ENCODE measurements at places on chromosomes 11 and 22. TPM values are rescaled to one million over a fixed set of nuclear protein-coding genes. Genes with fewer than 3 reads are reported as not detected.

DNA sequence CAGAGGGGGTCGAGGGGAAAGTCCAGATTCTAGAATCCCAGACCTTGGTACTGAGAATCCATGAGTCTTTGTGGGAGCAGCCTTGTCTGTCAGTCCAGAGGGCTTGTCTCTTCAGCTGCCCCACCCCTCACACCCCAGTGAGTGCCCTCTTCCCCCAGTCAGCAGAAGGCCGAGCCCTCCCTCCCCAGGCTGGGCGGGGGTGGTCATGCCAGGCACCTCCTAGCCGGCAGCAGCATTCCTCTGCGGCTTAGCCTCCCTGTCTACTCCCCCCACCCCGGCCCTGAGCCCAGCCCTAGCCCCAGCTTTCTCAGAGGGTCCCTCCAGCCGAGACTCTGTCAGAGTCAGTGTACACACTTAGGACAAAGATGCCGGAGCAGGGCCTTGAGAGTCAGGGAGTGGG lies 4.6 kb downstream of the SOX10 start:
- no peak overlapping the region for H3K27ac ChIP-seq
- H3K36me3 ChIP-seq = no peaks in the 10 kb centered on the region
- no peaks in the 10 kb centered on the region for H3K27me3 ChIP-seq
- DNase-seq = no peak
- H3K4me1 ChIP-seq = no peaks in the 10 kb centered on the region

GRCh38 chr22:20992056-20992442 lies 9.9 kb downstream of the THAP7 start:
- peaks cover 56% of the 10 kb centered on the region for H3K36me3 ChIP-seq
- H3K4me3 ChIP-seq = no peak overlapping the region
- H3K27me3 ChIP-seq = no peaks in the 10 kb centered on the region
- no peaks in the 10 kb centered on the region for H3K4me1 ChIP-seq

GRCh38 chr11:59175091-59175501 lies 3.2 kb downstream of the DTX4 start:
- H3K27ac ChIP-seq = peak overlapping the region; percentile 23
- DNase-seq = no peak
- H3K36me3 ChIP-seq = no peaks in the 10 kb centered on the region
- H3K4me3 ChIP-seq = no peak overlapping the region

- no peaks in the 10 kb centered on the region for H3K27me3 ChIP-seq
- H3K4me1 ChIP-seq = peaks cover 4% of the 10 kb centered on the region
- H3K4me3 ChIP-seq = no peak within 1 kb of the TSS
- DNase-seq = peak; percentile 61
- H3K36me3 ChIP-seq = no peaks in the 10 kb centered on the region
- H3K27ac ChIP-seq = no peak within 1 kb of the TSS
These were observed at the start of gene ACCSL for GRCh38 chr11:44047931-44048431. ACCSL (plus strand) TSS chr11:44047981; CDS start chr11:44048037, 56 bp downstream.

DNA sequence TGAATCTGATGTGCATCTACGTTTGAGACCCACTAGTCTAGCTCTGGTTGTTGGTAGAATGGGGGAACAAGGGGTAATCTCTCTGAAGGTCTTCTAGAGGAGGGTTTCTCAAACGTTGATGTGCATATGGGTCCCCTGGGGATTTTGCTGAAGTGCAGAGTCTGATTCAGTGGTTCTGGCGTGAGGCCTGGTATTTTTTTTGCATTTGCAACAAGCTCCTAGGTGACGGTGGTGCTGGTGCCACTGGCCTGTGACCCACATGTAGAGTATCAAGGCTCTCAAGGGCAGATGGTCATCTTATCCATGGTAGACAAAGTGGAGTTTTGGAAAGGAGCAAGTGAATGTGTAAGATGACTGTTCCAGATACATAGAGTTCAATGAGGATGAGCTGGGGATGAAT lies 97.1 kb downstream of the CEP164 start:
- no peak for DNase-seq
- no peaks in the 10 kb centered on the region for H3K36me3 ChIP-seq
- H3K4me1 ChIP-seq = no peaks in the 10 kb centered on the region

DNA sequence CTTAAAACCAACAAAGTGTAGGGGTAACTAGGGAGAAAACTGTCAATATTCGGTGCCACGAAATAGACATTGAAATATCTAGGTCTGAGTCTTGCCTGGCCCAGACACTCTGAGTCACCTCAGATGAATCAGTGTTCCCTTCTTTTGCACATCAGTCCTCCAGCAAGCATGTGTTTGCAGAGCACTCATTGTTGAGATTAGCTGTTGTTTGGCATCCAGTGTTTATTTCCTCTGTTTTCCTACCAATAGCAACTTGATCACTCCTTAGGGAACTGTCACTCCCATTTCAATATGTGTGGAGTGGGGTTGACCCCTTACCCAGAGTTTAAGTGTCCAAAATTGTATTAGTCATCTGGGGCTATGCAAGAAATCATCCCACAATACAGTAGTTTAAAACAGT lies 4.7 kb upstream of the ASCC2 start:
- H3K4me1 ChIP-seq = peaks cover 16% of the 10 kb centered on the region
- H3K27me3 ChIP-seq = no peaks in the 10 kb centered on the region

- no peaks in the 10 kb centered on the region for H3K4me1 ChIP-seq
- no peak overlapping the region for H3K27ac ChIP-seq
- no peaks in the 10 kb centered on the region for H3K27me3 ChIP-seq
- H3K4me3 ChIP-seq = no peak overlapping the region
These were observed 119.6 kb upstream of the IGLL5 start for GRCh38 chr22:22767876-22768602.

DNA sequence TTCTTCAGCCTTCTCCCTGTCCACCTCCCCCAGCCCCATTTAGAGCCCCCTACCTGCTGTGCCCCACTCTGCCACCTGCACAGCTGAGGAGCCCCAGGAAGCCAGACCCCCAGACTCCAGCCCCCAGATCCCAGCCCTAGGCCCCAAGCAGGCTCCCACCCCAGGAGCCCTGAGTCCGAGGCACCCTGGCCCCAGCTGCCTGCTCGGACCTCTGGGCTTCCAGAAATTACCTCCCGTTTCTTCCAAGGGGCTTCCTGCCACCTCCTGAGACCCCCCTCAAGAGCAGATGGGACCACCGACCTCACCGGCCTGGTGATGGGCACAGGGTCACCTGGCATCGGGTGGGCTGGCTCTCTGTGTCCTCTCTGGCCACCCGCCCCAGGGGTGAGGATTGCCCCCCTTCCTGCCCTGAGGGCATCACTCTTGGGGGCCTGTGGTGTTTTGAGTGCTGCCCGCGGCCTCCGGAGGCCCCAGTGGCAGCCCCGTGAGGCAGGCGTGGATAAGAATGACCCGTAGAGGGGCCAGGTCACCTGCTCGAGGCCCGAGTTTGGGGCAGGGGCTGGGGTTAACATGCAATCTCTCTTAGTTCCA lies 18.3 kb upstream of the TALDO1 start:
- DNase-seq = no peak
- no peaks in the 10 kb centered on the region for H3K36me3 ChIP-seq
- H3K27ac ChIP-seq = peak overlapping the region; percentile 50
- H3K4me1 ChIP-seq = no peaks in the 10 kb centered on the region
- H3K27me3 ChIP-seq = peaks cover 4% of the 10 kb centered on the region

GRCh38 chr22:47162865-47163264 lies 400.4 kb downstream of the TBC1D22A start:
- no peaks in the 10 kb centered on the region for H3K4me1 ChIP-seq
- no peak overlapping the region for H3K27ac ChIP-seq
- DNase-seq = no peak
- no peak overlapping the region for H3K4me3 ChIP-seq
- H3K27me3 ChIP-seq = no peaks in the 10 kb centered on the region

DNA sequence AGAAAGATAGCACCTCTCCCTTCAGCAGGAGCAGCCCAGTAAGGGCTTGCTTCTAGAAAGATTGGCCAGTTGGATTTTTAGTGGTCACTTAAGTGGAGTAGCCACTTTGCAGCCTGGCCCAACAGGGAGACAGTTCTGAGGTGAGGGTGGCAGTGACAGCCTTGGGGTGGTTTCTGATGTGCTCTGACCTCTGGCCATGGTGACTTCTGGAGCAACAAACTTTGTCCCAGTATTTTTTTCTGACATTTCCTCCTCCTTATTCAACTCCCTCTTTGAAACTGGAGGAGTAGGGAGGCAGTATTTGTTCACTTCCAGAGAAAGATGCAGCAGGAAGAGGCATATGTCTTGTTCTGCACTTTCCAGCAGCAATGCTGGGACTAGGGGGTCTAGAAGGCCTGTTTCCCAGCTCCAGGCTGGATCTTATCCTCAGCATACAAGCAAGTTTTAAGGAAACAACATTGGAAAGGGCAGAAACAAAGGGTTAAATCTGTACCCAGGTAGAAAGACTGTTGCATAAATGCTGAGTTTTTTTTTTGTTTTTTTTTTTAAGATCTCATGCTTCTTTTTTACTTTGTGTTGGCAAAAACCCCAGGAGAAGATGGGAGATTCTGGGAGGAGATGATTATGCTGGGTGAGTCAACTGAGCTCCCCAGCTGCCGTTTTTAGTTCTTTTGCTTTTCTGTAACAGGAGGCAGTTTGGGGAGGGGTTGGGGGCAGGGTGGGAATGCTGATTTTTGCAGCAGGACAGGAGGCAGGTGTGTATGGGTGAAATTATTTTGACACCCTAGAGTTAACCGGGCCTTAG lies 37.2 kb downstream of the RCOR2 start:
- H3K36me3 ChIP-seq = peaks cover 5% of the 10 kb centered on the region
- no peak for DNase-seq
- H3K4me3 ChIP-seq = no peak overlapping the region
- H3K27ac ChIP-seq = no peak overlapping the region

GRCh38 chr22:50064453-50064852 lies 6.4 kb upstream of the TTLL8 start:
- no peak overlapping the region for H3K4me3 ChIP-seq
- H3K36me3 ChIP-seq = no peaks in the 10 kb centered on the region
- DNase-seq = no peak
- peaks cover 5% of the 10 kb centered on the region for H3K27me3 ChIP-seq
- no peaks in the 10 kb centered on the region for H3K4me1 ChIP-seq

DNA sequence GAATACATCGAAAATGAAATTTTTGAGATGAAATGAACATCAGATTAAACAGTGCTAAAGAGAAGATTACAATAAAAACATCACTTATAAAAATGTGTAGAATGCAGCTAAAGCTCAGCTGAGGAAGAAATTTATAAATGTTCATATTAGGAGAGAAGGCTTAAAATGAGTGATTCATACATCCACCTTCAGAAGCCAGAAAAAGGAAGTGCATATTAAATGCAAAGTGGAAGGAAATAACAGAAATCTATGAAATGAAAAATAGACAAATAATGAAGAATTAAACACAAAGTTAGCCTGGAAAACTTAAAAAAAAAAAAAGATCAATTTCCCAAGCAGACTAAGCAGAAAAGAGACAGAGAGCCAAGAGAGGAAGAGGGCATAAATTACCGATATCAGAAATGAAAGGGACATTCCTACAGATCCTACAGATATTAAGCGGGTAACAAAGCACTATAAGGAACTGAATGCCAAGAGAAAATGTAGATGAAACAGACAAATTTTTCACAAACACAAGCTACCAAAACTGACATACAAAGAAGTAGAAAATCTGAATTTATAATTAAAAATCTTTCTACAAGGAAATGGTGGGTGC lies 7.2 kb upstream of the MOB2 start:
- H3K4me1 ChIP-seq = peaks cover 28% of the 10 kb centered on the region
- no peak overlapping the region for H3K27ac ChIP-seq
- H3K27me3 ChIP-seq = no peaks in the 10 kb centered on the region

GRCh38 chr11:80783561-80783960 lies 1342.7 kb upstream of the TENM4 start:
- H3K4me3 ChIP-seq = no peak overlapping the region
- H3K4me1 ChIP-seq = no peaks in the 10 kb centered on the region
- no peaks in the 10 kb centered on the region for H3K36me3 ChIP-seq

GRCh38 chr22:23119494-23120414 lies 22.0 kb downstream of the RSPH14 start:
- H3K27ac ChIP-seq = no peak overlapping the region
- H3K4me1 ChIP-seq = no peaks in the 10 kb centered on the region
- H3K36me3 ChIP-seq = no peaks in the 10 kb centered on the region
- DNase-seq = no peak
- H3K27me3 ChIP-seq = no peaks in the 10 kb centered on the region
- no peak overlapping the region for H3K4me3 ChIP-seq

DNA sequence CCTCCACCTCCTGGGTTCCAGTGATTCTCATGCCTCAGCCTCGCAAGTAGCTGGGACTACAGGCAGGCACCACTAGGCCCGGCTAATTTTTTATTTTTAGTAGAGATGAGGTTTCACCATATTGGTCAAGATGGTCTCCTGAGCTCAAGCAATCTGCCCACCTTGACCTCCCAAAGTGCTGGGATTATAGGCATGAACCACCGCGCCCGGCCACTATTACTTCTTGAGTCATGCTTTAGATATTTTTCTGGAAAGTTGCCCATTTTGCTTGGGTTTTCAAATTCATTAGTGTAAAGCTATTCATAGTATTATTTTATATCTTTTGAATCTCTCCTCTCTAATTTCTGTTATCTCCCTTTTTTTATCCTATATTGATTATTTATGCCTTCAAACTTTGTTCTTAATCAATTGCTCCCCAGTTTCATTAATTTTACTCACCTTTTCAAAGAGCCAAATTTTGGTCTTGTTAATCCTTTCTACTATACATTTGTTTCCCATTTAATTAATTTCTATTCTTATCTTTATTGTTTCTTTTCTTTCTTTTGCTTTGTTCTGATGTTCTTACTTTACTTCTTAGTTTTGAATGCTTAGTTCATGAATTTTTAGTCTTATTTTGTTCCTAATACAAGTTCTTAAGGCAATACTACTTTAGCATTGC lies 10.3 kb upstream of the RAC2 start:
- H3K4me3 ChIP-seq = no peak overlapping the region
- H3K36me3 ChIP-seq = no peaks in the 10 kb centered on the region
- no peak for DNase-seq
- H3K27ac ChIP-seq = no peak overlapping the region

DNA sequence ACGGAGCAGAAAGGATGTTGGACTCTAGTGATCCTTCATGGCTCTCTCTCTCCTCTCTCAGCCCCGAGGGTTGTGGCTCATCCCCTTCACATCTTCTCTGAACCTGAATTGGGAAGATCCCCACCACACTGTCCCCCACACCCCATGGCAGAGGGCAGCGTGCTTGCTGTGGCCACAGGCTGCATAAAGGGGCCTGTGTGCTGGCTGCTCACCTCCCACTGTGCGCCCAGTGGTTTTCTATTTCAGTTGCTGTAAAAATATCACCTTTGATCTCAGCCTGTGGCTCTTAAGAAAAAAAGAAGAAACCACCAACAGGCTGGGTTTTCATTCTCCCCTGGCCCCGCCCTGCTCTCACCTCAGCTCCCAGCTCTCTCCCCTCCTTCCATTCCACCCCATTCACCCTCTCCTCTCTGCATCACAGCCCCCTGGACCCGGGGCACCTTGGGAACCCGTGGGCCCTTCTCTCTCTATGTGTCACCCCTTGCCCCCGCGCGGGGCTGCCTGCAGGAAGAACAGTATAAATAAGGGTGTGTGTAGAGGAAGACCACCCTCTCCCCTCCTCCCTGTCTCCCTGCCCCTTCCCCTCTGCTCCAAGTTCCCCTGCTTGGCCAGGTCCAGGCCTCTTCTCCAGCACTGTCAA lies 25.8 kb upstream of the WNT11 start:
- H3K4me3 ChIP-seq = no peak overlapping the region
- no peaks in the 10 kb centered on the region for H3K27me3 ChIP-seq
- H3K27ac ChIP-seq = no peak overlapping the region
- H3K36me3 ChIP-seq = no peaks in the 10 kb centered on the region
- no peaks in the 10 kb centered on the region for H3K4me1 ChIP-seq

- H3K36me3 ChIP-seq = peaks cover 15% of the 10 kb centered on the region
- DNase-seq = no peak
- no peak overlapping the region for H3K4me3 ChIP-seq
- peak overlapping the region; percentile 82 for H3K27ac ChIP-seq
- H3K27me3 ChIP-seq = no peaks in the 10 kb centered on the region
These were observed 23.2 kb upstream of the MGAT3 start for GRCh38 chr22:39433476-39434242.

ANKK1 gene
- total RNA-seq = not detected

C11orf52 gene
- total RNA-seq = 1.5 TPM

RFPL3 gene
- total RNA-seq = not detected

PIH1D2 gene
- total RNA-seq = 1.7 TPM
